Stimulated activated CD8-positive, alpha-beta memory T cell treated with anti-CD3 and anti-CD28 coated beads, Interleukin-4, amount 100 ng/mL, for 1 hour (primary cell): ENCODE measurements at places on chromosomes 3 and 15.

DNA sequence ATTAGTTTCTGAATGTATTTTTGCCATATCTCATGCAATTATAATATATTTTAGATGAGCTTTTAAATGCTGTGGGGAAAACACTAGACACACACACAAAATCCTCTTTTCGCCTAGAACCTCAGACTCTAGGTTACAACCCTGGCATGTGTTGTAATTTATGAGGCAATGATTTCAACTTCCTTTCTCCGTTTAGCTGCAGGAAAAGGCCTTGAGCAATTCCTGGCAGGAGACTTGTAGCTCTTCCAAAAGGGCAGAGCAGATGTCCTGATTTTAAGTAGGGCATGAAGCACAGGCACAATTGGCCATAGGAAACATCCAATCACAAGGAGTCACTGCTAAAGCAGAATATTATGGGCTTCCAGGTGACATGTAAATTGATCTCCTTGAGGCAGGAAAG is 82.0 kb downstream of the GPR156 start:
- no peak for DNase-seq

GRCh38 chr15:55764398-55764797 is 21.4 kb upstream of the PRTG start:
- no peak for DNase-seq

GRCh38 chr3:112802338-112802737 is 44.3 kb downstream of the CD200R1L start:
- no peak for DNase-seq

DNA sequence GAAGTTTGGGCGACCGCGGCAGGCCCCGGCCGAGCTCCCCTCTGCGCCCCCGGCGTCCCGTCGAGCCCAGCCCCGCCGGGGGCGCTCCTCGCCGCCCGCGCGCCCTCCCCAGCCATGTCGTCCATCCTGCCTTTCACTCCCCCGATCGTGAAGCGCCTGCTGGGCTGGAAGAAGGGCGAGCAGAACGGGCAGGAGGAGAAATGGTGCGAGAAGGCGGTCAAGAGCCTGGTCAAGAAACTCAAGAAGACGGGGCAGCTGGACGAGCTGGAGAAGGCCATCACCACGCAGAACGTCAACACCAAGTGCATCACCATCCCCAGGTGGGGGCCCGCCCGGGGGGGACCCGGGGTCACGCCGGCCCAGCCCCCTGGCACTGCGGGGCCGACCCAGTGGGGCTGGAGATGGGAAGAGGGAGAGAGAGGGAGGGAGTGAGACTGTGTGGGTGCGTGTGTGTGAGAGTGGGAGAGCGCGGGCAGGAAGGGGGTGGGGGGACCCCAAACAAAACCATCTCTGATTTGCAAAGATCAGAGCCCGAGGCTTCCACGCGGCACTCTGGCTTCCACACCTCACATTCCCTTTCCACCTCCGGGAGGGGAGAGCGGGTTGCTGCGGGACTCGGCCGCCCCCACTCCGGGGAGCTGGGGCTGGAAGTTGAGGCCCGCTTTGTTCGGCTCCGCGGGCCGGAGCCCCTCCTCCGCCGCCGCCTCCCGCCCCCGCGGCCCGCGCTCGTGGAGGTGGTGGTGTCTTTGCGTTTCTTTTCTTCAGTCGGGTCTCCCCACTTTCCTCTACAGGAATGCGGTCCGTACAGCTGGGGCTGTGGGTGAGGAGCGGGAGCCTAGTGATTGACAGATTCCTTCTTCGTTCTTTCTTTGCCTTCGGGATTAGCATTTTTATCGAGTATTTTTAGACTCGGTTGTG is 898 bp downstream of the SMAD3 start:
- no peak for DNase-seq

DNA sequence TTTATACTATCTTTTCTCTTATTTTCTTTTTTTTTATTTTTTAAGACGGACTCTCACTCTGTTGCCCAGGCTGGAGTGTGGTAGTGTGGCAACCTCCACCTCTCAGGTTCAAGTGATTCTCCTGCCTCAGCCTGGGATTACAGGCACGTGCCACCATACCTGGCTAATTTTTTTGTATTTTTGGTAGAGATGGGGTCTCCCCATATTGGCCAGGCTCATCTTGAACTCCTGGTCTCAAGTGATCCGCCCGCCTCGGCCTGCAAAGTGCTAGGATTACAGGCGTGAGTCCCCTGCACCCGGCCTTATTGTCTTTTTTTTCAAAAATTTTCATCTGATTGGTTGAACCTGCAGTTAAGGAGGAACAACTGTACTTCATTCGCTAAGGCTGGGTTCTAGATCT is 21.8 kb downstream of the ABHD2 start:
- DNase-seq = no peak

GRCh38 chr15:60589728-60590127 is 110.8 kb upstream of the ICE2 start:
- DNase-seq = no peak
